ENCODE measurements at places on chromosomes 11 and 22.

DNA sequence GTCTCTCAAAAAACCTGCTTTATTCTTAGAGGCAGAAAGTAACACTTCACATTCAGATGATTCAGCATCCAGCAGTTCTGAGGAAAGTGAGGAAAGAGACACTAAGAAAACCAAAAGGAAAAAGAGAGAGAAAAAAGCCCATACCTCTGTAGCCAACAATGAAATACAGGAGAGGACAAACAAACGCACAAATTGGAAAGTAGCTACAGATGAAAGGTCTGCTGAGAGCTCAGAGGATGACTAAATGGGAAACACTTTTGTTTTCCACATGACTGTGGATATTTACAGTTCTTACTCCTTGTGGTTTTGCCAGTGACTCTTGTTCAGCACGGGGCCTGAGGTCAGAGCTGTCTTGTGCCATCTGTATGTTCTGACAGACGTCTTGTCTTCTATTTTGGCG is 3.8 kb downstream of the TIMM8B start:
- no peak for DNase-seq

GRCh38 chr22:23878219-23878618 is 16.0 kb upstream of the MIF start:
- DNase-seq = no peak

GRCh38 chr11:119323532-119324033 is 6.7 kb upstream of the MCAM start:
- DNase-seq = no peak

- no peak for DNase-seq
These were observed 2.9 kb downstream of the SPINDOC start for GRCh38 chr11:63816166-63816565.

DNA sequence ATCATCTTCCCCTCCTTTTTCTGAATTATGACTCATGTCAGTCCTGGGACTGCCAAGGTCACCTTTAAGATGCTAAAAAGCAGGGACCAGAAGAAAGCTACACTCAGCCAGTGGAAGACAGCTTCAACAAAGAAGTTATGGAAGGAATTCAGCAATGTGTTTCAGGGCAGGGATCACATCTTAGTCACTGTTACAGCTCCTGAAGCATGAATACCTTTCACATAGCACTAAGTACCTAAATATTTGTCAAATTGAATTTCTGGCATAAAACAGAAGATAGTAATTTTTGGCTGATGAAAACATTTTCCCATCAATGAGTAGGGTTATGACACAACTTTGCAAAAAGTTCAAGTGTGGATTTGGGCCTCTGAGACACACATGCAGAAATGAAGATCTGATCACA is 5.2 kb downstream of the DDB1 start:
- no peak for DNase-seq

DNA sequence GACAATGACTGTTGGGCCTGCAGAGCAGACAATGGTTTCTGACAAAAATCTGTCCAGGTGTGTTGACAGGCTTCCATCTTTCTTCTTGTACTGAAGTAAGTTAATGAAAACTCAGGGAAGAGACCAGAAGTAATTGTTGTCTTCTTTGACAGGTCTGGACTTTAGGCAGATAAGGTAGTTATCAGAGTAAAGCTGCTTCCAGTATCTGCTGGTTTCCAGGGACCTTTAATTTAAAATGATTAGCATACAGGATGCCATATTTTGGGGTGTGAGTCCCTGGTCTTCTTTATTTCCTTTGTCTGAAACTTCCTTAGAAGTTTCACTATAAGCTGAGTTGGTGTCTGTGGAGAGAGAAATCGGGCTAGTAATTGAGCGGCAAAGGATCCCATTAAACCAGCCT is 1.4 kb downstream of the TMX2 start:
- DNase-seq = no peak

GRCh38 chr11:113199866-113200265 is 114.5 kb upstream of the TTC12 start:
- no peak for DNase-seq

DNA sequence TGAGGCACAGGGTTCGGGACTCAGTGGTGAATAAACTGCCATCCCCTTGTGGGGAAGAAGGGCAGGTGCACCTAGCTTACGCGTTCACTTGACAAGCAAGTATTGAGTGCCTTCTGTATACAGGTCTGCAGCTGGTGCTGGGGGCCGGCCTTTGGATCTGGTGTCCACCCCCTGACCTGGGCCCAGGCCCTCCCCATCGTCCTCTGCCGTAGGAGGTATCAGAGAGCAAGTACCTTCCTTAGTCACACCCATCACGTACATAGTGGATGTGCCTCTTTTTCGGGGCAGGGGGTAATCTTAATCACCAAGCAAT is 53.3 kb downstream of the SMIM38 start:
- DNase-seq = no peak

DNA sequence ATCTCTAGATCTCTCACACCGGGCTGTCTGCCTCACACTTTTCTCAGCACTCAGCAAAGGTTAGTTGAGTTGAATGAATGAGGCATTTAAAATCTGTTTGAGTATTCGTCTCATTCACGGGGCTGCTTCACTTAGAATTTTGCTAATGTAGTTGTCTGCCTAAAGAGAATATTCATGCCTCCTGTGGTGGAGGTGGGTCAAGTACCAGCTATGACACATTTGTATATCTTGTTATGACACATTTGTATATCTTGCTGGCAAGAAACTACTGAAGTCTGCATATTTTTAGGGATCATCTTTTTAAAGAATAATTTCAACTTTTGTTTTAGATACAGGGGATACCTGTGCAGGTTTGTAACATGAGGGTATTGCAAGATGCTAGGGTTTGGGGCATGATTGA is 43.1 kb downstream of the LDLRAD3 start:
- DNase-seq = no peak

DNA sequence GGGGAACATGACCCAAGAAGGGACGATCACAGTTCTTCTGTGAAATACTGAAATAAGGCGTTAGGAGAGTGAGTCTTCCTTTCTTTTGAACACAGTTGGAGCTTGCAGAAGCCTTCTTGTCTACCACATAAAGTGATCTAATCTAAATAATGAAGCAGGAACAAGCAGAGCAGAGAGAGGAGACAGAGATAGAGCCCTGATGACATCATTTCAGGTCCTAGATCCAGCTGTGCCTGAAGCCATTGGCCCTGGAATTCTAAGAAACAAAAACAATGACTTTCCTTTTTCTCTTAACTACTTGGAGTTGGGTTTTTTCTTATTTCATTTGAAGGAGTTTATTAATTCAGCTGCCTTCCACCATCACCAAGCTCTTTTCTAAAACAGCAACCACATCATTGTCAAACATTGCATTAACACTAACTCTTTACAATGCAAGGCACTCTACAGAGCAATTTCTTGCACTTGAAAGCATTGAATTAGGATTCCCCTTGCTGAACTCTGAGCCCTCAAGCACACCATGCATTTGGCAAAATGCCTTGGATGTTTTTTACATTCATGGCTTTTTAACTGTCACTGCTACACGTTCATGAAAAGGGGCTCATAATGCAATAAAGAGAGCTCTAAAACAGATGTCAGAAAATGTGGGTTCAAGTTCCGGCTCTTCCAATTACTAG is 117.2 kb upstream of the TIMP3 start:
- no peak for DNase-seq

- DNase-seq = no peak
These were observed 151.6 kb upstream of the MTMR2 start for GRCh38 chr11:96075532-96075959.

DNA sequence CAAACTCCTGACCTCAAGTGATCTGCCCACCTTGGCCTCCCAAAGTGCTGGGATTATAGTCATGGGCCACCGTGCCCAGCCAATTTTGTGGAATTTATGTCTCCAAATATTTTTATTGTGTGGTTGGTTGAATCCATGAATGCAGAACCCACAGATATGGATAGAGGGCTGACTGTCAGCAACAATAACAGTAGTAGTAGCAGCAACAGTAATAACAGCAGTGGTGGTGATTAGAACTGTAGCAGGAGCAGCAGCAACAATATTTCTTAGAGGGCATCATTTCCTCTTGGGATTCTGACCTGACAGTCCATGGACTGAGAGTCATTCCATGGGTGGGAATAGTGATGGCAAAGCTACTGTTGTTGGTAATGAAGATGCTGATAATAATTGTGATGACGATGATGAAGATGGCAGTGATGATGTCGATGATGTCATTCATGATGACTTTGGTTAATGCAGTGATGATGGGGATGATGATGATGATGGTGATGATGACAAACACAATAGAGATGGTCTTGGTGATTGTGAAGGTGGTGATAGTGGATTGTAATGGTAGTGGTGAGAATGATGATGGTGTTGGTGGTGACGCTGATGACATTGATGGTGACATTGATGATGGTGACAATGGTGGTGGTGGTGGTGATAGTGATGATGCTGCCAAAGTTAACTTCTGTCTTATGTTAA is 13.9 kb upstream of the CD82 start:
- no peak for DNase-seq

DNA sequence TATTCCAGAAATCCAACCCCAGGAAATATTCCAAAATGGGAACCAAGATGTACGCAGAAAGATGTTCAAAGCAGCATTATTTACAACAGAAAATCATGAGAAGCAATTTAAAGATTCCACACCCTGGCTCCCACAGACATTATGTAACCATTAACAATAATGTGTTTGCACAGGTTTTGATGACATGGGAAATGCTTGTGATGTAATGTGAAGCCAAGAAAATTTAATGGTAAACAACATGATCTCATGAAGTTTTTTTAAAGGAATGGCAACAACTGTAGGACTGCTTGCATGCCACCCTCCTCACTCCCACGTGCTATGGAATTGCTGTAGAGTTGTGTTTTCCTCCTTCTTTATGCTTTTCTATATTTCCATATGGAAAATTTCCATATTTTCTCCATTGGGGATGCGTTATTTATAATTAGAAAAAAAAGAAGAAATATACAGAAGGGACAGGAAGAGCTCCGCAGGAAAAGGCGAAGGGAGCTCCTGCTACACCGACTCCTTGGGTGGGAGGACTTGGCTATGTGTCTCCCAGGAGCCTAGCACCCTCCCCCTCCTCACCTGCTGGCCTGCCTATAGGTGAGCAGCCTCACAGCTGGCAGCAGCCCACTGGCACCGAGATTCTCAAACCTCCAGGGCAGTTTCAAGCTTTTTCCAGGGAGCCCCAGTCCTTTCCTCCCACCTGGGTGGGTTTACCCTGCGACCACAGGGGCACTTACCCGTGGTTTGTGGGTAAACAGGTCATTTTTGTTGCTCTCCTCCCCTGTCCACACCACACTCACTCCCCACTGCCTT is 20.9 kb downstream of the LRFN4 start:
- peak; percentile 85 for DNase-seq

- no peak for DNase-seq
These were observed 27.7 kb upstream of the PARVB start for GRCh38 chr22:43996170-43996980.

- no peak for DNase-seq
These were observed 51.7 kb upstream of the NUP160 start for GRCh38 chr11:47899801-47900200.

GRCh38 chr11:5021996-5022395 is 24.3 kb upstream of the OR52J3 start:
- DNase-seq = no peak
